ENCODE measurements at places on chromosomes 16 and 17.

DNA sequence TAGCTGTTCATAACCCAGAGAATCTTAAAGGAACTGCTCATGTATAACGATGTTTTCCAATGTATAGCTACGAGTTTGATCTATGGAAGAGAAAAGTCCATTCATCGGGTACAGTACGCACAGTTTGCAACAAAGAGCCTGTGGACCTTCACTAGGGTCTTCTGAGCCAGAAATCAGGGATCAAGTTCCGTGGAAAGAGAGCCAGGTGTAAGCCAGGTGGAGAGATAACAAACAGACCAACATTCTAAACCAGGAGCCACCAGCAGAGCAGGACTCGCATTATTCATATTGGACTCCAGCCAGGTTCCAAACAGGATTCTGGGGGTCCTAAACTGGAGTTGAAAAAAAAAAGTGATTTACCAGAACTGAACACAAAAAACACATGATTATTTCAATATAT is 505.4 kb upstream of the C16orf82 start:
- DNase-seq, result no peak

DNA sequence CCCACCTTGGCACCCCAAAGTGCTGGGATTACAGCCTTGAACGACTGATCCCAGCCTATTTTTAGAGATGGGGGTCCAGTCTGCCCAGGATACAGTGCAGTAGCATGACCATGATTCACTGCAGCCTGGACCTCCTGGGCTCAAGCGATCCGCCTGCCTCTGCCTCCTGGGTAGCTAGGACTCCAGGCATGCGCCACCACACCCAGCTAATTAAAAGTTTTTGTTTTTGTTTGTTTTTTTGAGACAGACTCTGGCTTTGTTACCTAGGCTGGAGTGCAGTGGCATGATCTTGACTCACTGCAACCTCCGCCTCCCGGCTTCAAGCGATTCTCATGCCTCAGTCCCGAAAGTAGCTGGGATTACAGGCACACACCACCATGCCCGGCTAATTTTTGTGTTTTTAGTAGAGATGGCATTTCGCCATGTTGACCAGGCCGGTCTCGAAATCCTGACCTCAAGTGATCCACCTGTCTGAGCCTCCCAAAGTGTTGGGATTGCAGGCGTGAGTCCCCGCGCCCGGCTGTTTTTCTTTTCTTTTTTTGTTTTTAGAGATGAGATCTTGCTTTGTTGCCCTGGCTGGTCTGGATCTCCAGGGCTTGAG is 2.3 kb upstream of the PAFAH1B1 start:
- DNase-seq, result no peak

DNA sequence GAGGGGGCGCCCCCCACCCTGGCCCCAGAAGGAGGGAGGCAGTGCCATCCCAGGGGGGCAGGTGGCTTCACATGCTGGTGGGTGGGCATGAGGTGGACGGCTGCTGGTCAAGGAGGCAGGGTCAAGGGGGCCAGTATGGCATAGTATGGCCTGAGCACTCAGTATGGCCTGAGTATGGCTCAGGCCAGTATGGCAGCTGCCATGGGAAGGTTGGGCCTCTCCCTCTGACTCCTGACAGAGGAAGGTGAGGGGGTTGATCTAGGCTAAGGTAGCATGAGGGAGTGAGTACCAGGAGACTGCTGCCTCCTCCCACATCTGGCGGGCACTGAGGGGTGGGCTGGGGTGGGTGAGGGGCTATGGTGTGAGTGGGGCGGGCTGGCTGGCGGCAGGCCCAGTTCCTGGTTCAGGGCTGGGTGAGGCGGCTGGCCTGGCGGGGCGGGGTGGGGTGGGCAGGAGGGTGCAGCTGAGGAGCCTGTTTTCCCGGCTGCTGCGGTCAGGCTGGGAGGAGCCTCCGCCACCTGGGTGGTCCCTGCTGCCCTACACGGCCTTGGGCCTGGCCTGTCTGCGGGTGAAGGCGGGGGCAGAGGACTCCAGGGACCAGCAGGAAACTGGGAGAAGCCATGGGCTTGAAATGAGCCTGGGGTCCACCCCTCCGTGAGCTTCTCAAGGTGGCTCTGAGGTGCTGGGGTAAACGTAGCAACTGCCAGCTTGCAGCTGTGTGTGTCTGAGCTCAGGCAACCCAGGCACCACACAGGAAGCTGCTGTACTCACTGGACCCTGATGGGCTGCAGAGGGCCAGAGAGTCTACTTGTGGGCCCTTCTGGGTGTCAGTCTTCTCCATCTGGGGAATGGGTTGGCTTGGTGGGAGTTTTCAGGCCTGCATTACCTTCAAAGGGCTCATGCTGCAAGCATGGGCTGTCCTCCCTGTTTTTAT is 57.0 kb downstream of the RAI1 start:
- DNase-seq, result peak; percentile 67

DNA sequence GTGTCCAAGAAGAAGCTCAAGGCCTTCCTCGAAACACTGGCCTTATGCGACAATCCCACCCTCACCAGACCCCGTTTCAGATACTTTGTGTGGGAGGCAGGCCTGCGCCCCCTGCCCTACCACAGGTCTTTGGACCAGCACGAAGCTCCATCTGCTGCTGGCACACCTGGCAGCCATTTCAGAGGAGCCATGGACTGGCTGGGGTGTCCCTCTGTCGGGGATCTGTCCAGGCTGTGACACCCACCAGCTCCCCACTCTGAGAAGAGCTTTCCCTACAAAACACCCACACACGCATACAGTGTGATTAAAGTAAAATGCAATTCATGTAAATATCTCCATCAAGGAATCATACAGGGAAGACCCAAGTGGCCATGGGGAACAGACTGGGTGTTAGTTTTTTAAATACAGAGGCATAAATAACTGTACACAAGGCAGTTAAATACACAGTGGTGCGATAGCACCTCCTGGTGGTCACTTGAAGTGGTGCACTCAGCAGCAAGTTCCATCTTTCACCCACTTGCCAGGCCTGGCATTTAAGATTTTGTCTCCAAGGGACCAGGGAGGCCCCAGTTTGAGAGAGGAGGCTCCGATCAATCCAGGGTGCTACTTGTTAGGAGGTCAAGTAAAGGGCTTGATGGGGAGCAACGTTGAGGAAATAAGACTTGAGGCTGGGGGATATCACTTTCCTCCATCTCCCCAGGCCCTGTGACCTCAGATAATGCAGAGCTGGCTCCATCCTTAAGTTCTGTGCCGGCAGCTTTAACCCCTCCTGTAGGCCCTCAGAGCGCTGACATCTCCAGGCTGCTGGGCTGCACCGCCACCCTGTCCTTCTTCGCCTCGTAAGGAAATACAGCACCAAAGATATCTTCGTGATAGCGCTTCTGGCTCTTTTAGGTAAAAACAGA is 43.6 kb downstream of the NOS2 start:
- peak; percentile 59 for DNase-seq

DNA sequence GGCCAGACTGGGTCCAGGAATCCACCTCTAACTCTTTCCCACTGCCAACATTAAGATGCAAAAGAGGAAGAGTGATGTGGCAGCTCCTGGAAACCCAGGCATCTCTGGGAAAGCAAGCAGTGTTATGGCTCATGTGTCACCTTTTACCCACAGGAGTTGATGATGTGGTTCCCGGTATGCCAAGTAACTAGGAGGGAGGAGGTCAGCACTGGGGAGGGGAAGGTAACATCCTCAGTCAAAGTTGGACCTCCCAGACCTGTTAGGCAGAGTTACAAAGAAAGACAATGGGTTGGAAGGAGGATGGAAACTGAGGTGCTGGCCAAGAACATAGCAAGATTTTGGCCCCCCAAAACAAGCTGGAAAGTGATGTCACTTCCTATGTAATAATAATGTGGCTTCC is 11.4 kb downstream of the KRABD2 start:
- no peak for DNase-seq

- no peak for DNase-seq
Observed at GRCh38 chr16:56005958-56006357, 130.8 kb upstream of the CES5A start.

GRCh38 chr17:38324141-38324697 is 19.5 kb downstream of the GPR179 start:
- no peak for DNase-seq

DNA sequence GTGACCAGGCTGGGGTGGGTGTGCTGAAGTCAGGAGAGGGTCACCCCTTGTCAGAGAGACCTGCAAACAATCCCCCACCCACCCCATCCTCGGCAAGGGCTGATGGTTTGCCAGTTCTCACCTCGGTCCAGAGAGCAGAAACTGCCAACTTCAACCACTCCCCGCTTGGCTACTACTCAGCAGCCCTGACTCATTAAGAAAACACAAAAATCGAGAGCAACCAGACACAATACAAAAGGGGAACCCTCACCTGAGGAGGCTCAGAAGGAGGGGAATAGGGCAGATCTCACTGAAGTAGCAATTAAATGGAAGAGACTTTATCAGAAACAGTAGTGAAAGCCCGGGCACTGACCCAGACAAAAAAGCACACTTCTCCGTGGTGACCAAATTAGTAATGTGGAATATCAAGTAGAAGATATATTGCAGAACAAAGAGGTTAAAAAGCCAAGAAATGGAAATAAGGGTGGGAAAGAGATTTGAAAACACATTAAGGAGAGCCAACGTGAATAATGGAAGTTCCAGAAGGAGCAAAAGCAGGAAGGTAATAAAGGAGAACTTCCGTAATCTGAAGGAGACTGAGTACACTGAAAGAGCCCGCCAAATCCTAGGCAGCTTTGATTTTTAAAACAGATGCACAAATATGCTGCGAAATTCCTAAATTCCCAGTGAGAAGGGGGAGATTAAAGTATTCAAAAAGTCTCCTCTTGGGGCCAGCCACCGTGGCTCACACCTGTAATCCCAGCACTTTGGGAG is 23.6 kb downstream of the CENPV start:
- peak; percentile 37 for DNase-seq

DNA sequence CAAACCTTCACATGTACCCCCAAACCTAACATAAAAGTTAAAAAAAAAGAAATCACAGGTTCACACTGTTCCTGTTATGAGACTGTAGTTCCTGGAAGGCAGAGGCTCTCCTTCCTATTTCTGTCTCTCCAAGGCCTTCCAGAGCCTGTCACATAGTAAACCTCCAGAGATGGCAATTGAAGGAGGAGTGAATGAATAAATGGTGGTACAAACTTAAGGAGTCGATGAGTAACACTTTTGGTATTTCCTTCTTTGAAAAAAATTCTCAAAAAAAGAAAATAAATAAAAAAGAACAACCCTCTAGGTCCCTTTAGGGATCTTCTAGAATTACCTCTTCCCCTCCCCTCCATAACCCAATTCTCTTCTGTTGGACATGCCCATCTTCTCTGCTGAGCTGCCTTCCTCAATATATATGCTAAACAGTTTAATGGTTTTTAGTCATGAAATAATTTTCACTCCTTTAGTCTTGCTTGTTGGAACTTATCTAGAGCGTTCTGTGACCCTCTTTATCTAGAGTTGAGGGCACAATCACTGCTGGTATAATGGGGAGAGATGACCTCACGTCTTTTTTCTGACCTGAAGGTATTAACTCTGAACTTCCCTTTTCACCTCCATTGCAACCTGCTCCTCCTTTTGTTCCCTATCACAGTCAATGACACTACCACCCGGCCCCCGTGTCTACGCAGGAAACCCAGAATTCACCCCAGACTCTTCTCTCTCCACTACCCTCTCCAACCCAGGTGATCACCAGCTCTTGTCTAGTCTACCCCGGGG is 1.7 kb upstream of the TAF15 start:
- DNase-seq, result no peak

GRCh38 chr17:41528959-41529353 is 848 bp upstream of the KRT19 start:
- no peak for DNase-seq

- DNase-seq, result no peak
Observed at GRCh38 chr17:5506307-5506706, 19.9 kb downstream of the MIS12 start.

- no peak for DNase-seq
Observed at GRCh38 chr16:50012182-50012581, 12.8 kb upstream of the CNEP1R1 start.

DNA sequence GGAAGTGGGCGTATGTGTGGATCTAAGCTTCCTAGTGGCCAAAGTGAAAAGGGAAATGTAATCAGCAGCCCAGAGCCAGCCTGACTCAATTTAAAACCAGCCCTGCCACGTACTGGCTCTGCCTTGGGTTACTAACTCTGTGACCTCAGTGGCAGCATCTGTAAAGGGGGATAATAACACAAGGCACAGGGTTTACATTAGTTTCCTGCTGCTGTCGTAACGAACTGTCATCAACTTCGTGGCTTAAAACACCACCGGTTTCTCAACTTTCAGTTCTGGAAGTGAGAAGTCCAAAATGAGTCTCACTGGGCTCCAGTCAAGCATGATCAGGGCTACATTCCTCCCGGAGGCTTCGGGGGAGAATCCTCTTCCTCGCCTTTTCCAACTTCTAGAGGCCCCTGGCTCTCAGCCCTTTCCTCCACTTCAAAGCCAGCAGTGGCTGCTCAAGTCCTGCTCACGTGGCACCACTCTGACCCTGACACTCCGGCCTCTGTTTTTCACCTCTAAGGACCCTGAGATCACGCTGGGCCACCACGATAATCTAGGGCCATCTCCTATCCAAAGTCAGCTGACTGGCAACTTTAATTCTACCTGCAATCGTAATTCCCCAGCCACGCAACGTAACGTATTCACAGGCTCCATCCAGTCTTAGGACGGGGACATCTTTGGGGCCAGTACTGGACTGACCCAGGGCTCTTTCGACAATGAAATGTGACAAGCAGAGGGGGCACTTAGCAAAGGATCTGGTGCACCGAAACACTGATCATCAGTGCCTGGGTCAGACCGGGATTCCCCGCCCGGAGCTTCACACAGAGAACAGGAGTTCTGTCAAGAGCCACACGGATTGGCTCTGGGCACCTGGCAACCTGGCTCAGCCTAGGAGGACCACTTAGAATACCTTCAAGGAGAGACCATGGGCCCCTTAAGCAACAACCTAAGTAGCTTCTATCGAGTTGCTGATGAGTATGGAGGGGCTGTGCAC is 14.5 kb downstream of the TMC6 start:
- no peak for DNase-seq

- no peak for DNase-seq
Observed at GRCh38 chr17:35082073-35082657, 18.7 kb upstream of the RFFL start.

DNA sequence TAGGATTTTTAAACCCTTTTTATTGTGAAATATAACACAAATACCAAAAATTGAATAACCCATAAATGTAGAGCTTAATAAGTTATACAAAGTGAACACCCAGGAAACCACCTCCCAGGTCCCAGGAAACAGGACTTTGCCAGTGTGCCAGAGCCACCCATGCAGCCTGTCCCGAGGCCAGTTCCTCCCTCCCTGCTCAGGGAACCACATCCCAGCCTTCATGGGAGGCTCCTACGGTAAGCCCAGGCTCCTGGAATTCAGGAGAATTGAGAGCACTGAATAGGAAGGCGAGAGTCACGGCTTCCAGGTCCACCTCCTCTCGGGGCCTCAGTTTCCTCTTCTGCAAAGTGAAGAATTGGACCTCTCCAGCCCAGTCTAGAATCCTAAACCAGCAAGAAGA is 178.2 kb downstream of the TMEM132E start:
- DNase-seq, result no peak

GRCh38 chr16:89244754-89245153 is 27.3 kb downstream of the ZNF778 start:
- DNase-seq, result no peak
